ENCODE measurements at places on chromosomes 2 and 18.

- DNase-seq: no peak
Measured at GRCh38 chr2:172373076-172373475, 54.3 kb upstream of the ITGA6 start.

DNA sequence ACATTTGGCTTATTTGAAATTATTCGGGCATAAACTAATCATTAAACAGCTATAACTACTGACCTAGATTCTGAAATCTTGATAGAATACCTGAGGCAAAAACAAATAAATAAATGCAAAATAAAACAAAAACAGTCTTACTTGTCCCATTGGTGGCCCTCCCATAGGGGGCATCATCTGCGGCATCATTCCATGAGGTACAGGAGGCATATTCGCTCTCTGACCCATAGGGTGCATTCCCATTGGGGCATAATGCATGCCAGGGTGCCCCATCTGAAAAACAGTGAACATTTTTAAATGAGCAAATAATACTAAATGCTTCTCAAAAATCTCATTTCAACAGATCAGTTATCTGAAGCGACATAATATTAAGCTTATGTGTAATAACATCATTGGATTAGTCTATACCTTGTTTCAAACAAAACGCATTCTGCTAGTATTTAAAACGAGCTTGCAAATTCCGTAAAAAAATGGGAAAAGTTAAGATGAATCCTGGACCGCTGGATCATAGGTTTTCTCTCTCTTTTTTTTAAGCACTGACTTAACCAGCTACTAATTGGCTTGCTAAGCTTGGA is 1.3 kb downstream of the PRPF40A start:
- DNase-seq: peak; percentile 44

GRCh38 chr18:69897397-69898108 is 50.1 kb downstream of the CD226 start:
- DNase-seq: no peak

DNA sequence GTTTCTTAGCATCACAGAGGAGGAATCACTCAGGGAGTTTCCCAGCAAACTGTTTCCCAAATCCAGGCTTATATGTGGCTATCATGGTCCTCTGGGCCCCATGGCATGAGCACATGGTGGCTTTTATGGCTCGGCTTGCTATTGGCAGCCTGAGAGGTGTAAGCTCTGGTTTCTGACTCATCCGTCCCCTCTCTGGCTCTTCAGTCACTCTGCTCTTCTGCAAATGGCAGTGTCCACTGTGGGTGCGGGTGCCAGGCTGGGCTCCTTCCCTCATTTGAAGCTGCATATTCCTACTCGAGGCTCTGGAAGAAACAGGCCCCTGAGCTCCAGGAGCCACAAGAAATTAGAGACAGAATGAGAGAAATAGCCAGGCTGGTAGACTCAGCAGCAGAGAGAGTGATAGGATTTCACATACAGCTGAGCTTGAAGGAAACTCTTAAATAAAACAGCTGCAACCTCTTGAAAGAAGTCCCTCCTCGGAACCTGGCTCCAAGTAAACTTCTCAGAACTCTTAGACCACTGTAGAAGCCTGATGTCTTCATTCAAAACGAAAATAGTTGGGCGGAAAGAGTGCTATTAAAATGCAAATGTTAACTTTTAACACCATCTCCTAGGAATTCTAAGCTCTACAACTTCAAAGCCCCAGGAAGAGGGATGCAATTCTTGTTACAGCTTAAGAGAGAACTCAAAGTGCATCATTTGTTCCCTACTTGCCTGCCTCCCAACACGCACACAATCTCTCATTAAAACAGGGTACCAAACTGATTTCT is 212.6 kb upstream of the SP5 start:
- DNase-seq: no peak

DNA sequence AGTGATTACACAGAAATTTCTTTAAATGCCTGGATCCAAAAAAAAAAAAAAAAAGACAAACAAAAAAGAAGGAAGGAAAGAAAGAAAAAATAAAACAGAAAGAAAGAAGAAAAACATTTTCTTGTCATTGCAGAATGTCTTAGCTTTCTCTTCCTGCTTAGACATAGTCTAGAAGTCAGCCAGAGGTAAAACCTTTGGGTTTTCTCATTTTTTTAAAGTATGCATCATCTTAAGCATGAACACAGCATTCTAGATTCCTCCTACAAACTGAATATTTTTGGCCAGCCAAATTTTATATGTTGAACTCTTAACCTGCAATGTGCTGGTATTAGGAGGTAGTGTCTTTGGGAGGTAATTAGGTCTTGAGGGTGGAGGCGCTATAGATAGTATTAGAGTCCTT is 243.9 kb downstream of the TRIB2 start:
- DNase-seq: no peak

DNA sequence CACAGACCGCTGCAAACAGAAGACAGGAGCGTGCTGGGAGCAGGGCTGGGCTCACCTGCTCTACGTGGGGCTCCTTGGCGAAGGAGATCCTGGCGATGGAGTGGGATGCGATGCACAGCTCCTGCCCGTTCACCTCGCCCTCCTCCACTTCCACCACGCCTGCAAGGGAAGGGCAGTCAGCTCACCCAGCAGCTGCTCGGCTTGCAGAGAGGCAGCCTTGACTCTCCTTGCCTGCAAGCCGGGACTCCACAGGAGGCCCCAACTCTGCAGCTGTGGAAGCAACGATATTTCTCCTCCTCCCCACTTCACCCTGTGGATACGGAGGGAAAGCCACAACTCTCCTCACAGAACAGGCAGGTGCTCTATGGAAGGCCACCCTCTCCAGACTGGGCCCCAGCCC is 35.1 kb downstream of the THAP4 start:
- DNase-seq: no peak

GRCh38 chr2:218295029-218295428 is 2.7 kb upstream of the TMBIM1 start:
- DNase-seq: no peak

- no peak for DNase-seq
Measured at GRCh38 chr2:107808959-107809358, 17.7 kb upstream of the RGPD4 start.

DNA sequence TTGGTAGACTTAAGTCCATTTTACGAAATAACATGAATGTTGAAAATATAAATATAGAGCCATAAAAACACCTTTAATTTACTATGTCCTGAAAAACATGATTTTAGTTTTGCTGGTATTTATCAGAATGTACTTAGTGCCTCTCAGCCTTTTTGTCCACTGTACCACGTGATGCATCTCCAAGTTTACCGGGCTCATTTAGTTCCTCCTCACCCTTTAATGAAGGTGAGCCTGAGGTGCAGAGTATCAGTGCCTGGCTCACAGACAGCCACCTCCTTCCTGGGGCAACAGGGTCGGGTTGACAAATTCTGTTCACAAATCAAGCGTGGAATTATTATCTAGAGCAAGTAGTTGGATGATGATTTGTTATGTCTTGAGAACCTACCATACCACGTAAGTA is 420.5 kb upstream of the MEIS1 start:
- DNase-seq: no peak

GRCh38 chr2:38751596-38752410 is 642 bp upstream of the SRSF7 start:
- DNase-seq: no peak

DNA sequence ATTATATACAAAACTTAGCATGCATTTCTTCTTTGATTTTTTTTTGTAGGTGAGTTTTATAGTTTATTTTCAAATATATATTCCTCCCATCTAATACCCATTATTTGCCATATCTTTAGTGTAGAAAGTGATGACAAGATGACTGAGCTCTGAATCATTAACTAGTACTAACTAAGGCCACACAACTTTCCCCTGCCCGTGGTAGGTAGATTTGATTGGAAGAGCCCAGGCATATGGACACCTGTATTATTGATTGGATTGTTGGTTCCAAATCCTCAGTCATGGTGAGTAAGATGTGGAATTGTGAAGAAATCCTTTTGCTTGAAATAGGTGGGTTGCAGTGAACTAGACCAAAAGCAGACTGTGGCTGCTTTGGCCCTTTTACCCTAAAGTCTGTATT is 54.8 kb downstream of the ABI2 start:
- no peak for DNase-seq

- no peak for DNase-seq
Measured at GRCh38 chr2:185522472-185522871, 216.1 kb upstream of the FSIP2 start.

GRCh38 chr2:108612514-108613183 is 78.4 kb downstream of the LIMS1 start:
- DNase-seq: no peak

- no peak for DNase-seq
Measured at GRCh38 chr2:238906936-238907716, 59.2 kb downstream of the TWIST2 start.

GRCh38 chr2:69465513-69466456 is 28.6 kb upstream of the NFU1 start:
- DNase-seq: no peak

DNA sequence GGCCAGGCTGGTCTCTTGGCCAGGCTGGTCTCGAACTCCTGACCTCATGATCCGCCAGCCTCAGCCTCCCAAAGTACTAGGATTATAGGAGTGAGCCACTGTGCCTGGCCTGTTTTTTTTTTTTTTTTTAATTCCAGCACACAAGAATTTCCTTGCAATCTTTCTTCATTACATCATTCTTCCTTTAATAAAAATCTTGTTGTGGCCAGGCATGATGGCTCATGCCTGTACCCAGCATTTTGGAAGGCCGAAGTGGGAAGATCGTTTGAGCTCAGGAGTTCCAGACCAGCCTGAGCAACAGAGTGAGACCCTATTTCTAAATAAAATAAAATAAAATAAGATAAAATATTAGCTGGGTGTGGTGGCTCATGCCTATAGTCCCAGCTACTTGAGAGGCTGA is 21.4 kb upstream of the PLEKHM3 start:
- no peak for DNase-seq

DNA sequence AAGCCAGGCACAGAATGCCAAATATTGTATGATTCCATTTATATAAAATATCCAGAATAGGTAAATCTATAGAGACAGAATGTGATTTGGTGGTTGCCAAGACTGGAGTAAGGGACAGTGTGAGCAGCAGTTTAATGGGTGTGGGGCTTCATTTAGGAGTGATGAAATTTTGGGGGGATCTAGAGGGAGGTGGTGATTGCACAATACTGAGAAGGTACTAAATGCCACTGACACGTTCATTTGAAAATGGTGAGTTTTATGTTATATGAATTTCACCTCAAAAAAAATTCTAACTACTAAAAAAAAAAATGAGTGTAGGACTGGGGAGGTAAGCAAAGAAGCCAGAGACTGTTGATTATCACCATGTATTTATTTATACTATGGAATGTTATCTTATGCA is 974.5 kb upstream of the ZEB2 start:
- DNase-seq: no peak

DNA sequence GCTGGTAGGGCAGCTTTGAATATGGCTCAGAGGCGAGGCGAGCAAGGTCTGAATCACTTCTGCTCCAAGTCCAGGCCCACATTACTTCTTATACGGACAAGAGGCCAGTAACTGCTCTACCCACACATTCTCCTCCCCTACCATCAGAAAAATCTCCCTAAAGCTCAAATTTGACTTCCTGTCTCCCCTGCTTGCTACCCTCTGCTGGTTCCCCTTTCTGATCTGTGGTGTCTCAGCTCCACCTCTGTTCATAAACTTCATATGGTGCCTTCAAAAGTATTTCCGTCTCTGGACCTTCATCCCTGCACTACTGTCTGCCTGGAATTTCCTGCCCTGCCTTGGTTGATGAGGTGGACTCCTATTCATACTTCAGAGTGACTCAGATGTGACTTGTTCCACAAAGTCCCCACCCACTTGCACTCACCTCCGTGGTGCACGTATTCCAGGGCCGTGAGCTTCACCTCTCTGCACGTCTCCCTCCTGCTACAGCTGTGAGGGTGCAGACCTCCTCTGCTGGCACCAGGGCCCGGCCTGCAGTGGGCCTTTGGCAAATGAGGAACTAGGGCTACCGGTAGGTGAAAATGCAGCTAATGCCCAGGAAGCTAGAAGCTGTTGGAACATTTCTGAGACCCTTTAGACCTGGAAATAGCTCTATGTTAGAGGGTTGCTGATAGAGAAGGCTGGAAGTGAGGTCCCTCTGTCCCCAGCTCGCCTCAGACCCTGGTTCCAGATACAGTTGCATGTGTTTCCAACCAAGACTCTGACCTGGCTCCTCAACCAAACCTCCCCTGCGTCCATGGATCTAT is 24.6 kb upstream of the KCMF1 start:
- peak; percentile 99 for DNase-seq

GRCh38 chr18:457140-457519 is 43.4 kb downstream of the COLEC12 start:
- DNase-seq: no peak

DNA sequence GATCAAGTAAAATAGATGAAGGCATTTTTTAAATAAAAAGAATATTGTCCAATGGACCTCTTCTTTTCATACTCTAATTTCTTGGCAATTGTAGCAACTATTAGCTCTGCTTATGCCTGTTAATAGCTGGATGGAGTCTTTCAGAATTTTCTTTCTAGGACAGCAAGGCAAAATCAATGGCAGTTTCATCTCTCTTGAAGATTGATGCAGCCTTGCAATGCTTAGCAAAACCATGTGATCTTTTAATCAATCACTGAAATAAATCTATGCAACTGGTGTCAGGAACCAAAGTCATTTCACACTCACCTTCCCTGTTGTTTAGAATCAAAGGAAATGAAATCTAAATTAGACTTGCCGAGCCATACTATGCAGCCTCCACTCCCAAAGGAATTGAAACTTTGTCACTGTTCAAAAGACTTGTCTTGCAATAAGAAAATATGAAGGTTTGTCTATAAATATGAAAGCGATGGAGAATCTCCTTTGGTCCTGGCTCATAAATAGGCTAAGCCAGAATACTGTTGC is 16.2 kb downstream of the RPRM start:
- no peak for DNase-seq

DNA sequence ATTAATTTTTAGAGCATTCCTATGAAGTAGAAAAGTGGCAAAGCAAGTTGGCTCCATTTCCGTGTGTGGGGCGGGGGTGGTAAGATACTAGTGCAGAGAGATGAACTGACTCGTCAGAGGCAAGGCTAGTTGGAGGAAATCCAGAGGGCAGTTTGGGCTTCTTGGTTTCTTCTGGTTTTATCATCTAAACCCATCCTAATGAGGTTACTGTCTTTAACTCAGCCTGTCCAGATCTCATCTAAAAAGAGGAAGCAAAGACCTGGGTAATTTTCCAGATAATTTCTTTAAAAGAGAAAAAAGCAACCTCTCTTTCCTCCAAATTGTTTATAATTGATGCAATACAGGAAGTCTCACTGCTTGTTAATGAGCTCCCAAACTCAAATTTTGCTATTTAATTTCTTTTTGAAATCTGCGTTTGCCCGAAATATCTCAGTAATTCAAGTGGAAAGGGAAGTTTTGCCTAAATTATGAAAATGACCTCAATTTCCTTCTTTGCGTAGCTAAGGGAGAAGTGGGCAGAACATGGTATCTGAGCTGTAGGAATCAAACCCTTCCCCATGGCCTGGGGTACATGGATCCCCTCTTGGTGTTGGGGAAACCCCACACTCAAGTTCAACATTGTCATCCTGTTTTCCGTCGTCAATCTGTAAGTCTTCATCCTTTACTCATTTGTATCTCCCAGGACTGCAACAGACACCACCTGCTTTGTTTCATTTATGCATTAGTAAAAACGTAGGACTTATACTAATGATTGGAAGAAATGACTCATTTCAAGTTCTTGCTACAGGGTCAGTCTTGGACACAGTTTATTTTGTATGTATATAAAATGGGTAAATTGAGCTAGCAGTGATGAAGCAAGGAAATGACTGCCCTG is 89.1 kb upstream of the KLF7 start:
- peak; percentile 27 for DNase-seq

- no peak for DNase-seq
Measured at GRCh38 chr2:182426082-182426917, 536 bp downstream of the PDE1A start.
